ENCODE measurements at places on chromosomes 11 and 22.

GRCh38 chr22:49235463-49236300 is 592.0 kb downstream of the BRD1 start:
- no peak for DNase-seq

GRCh38 chr11:11605181-11605580 is 16.6 kb downstream of the GALNT18 start:
- no peak for DNase-seq

GRCh38 chr11:3905080-3905953 is 49.9 kb downstream of the STIM1 start:
- DNase-seq = peak; percentile 64

DNA sequence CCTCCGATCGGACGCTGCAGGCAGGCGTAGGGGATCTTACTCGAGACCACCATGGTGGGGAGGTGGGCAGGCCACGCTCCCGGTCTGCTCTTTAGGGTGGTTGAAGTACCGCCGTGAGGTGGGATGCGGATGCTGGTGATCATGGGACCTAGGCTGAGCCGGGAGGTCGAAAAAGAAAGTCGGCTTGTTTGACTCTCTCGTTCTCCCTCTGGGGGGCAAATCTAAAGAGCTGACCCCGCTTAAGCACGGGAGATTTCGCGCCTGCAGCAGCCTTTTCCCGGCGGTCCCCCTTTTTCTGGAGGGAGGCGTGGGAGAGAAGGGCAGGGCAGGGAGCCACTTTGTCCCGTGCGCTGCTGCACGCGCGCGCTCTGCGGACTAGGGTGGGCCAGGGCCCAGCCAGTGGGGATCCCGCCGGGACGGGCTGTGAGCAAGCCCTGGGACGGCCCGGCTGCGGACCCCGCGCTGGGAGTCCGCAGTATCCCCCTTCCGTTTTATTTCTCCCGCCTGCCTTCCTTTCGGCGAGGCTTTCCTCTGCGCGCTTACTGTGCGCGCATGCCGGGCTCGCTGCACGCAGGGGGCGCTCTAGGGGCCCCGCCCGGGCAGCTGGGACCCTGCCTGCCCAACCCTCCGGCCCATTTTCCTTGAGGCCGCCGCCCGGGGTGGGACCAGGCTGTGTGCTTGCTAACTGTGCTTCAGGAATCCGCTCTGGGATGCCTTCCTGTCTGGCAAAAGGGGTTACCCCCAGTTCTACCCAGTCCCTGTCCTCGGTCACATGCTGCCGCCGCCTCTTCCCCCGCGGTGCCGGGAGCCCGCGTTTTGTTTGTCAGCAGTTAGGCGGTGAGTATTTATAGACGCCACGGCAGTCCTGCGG is 81.0 kb downstream of the PRR5L start:
- DNase-seq = no peak

Data from NCI-H460 (cell line).